Smooth muscle cell of bladder (primary cell): ENCODE measurements at places on chromosomes 16 and 17. TPM values are rescaled to one million over a fixed set of nuclear protein-coding genes. Genes with fewer than 3 reads are reported as not detected.

Gene CD300LB
- total RNA-seq: not detected in 2 replicates

Gene USP43
- total RNA-seq: under 0.01 TPM in 2 replicates

Gene P2RX5
- 0.71 and 1.2 TPM in 2 replicates for total RNA-seq

Gene ZNF232
- total RNA-seq: 5.3 and 6.6 TPM in 2 replicates

Gene CX3CL1
- total RNA-seq: 0.09 TPM in 1 of 2 replicates, not detected in the other

Gene KRTAP2-2
- total RNA-seq: not detected in 2 replicates

Gene TBC1D3B
- 1.0 and 1.3 TPM in 2 replicates for total RNA-seq

Gene PPP1R1B
- not detected in 2 replicates for total RNA-seq

Gene TERB1
- total RNA-seq: under 0.01 and 0.09 TPM in 2 replicates

Gene SEZ6L2
- total RNA-seq: 2.1 and 7.0 TPM in 2 replicates

Gene MYH2
- total RNA-seq: under 0.01 and 0.46 TPM in 2 replicates

Gene TP53TG3
- total RNA-seq: not detected in 2 replicates

Gene CD79B
- 0.18 and 0.43 TPM in 2 replicates for total RNA-seq

Gene ZNF385C
- under 0.01 TPM in 1 of 2 replicates, not detected in the other for total RNA-seq

Gene CCL5
- not detected in 2 replicates for total RNA-seq

Gene KRT39
- total RNA-seq: not detected in 2 replicates

Gene NPIPB13
- total RNA-seq: 0.43 and 1.8 TPM in 2 replicates

Gene FOXN1
- total RNA-seq: not detected in 2 replicates

Gene SMPD3
- 0.09 and 0.14 TPM in 2 replicates for total RNA-seq

Gene ZNF594
- 6.0 and 7.0 TPM in 2 replicates for total RNA-seq

Gene CDH1
- total RNA-seq: under 0.01 and 0.09 TPM in 2 replicates

Gene RMI2
- total RNA-seq: 1.4 and 1.5 TPM in 2 replicates

Gene OTOA
- total RNA-seq: under 0.01 TPM in 1 of 2 replicates, not detected in the other

Gene CENPT
- total RNA-seq: 13.5 and 15.4 TPM in 2 replicates

Gene NDE1
- total RNA-seq: 17.4 and 18.9 TPM in 2 replicates

Gene EFNB3
- 0.09 and 0.28 TPM in 2 replicates for total RNA-seq

Gene ACSM3
- 0.71 and 0.83 TPM in 2 replicates for total RNA-seq

Gene RAB37
- 0.09 and 0.43 TPM in 2 replicates for total RNA-seq

Gene PHOSPHO1
- 0.46 and 0.71 TPM in 2 replicates for total RNA-seq

Gene WNK4
- 0.28 and 1.7 TPM in 2 replicates for total RNA-seq

Gene ENO3
- 1.6 and 2.6 TPM in 2 replicates for total RNA-seq

Gene ABCA10
- 2.2 and 2.4 TPM in 2 replicates for total RNA-seq

Gene SMTNL2
- 0.28 and 0.37 TPM in 2 replicates for total RNA-seq

Gene NBR1
- 110 and 112 TPM in 2 replicates for total RNA-seq

Gene ZNF597
- total RNA-seq: 1.3 and 1.4 TPM in 2 replicates

Gene GRIN2C
- total RNA-seq: under 0.01 and 0.28 TPM in 2 replicates

Gene HCRT
- not detected in 2 replicates for total RNA-seq

Gene PRRT2
- total RNA-seq: 0.92 and 1.3 TPM in 2 replicates

Gene CLEC18C
- under 0.01 and 0.09 TPM in 2 replicates for total RNA-seq

Gene LCAT
- total RNA-seq: 3.6 and 6.1 TPM in 2 replicates

Gene ASGR2
- not detected in 2 replicates for total RNA-seq

Gene EFCAB13
- 3.5 and 6.8 TPM in 2 replicates for total RNA-seq

Gene TBC1D3
- total RNA-seq: not detected in 2 replicates

Gene TANGO6
- 20.3 and 37.0 TPM in 2 replicates for total RNA-seq

Gene CISD3
- 3.1 and 4.7 TPM in 2 replicates for total RNA-seq

Gene C16orf54
- total RNA-seq: not detected in 2 replicates

Gene TNRC6C
- 3.1 and 3.4 TPM in 2 replicates for total RNA-seq

Gene TEKT5
- total RNA-seq: 0.09 and 0.14 TPM in 2 replicates

Gene GSG1L2
- total RNA-seq: not detected in 2 replicates

Gene TP53TG3D
- 0.14 TPM in 1 of 2 replicates, not detected in the other for total RNA-seq

Gene TLCD1
- 4.3 and 7.5 TPM in 2 replicates for total RNA-seq

Gene KRTAP1-1
- not detected in 2 replicates for total RNA-seq
